PC-3 (cell line): ENCODE measurements at places on chromosomes 1 and 21. TPM values are rescaled to one million over a fixed set of nuclear protein-coding genes. Genes with fewer than 3 reads are reported as not detected.
A peak's percentile ranks its signal among the peaks of the same experiment; 100 is the strongest.

RIPK4 gene
- 252 and 333 TPM in 2 replicates for total RNA-seq

AURKAIP1 gene
- total RNA-seq, result 823 and 1,067 TPM in 2 replicates

KCNJ9 gene
- not detected in 2 replicates for total RNA-seq

RGS8 gene
- total RNA-seq, result not detected in 2 replicates

MPL gene
- 0.35 TPM in 1 of 2 replicates, not detected in the other for total RNA-seq

DNA sequence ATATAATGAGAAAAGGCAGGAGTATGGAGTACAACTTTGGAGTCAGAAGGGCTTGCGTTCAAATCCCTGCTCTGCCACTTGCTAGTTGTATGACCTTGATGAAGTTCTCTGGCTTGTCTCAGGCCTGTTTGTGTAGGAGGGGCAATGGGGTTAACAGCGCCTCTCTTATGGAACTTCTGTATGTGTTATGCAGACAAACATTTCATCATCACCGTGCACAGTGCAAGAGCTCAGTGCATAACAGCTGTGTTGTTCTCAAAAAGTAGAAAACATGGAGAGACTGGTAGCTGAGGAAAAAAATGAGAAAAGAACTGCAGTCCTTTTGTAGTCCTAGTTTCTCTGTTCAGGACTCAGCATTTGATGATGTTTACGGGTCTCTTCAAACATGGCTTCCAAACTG lies 10.4 kb upstream of the ZNF648 start:
- no peak for DNase-seq

DNA sequence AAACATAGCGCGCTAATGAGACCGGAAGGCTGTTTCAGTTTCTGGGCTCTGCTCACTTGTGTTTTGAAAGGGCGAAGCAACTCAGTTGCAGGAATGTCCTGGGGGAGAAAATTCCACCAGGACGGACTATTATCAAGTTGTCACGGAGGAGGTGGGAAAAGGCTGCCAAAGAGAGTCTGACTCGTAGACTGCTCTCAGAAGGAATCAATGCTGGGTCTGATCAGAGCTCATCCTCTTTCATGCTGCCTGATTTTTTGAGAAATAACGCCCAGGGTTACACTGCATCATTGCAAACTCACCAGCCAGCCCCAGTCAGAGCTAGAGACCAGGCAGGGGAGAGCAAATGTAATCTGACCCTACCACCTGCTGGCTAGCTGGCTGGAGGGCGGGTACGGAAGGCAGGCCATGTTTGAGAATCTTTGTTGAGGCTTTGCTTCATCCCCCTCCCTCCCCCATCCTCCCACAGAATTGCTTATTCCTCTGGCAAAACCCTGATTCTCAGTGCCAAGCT lies 36.4 kb upstream of the BCL9 start:
- peak; percentile 49 for DNase-seq

- no peak for DNase-seq
Observed at GRCh38 chr21:44382536-44382935, 29.1 kb downstream of the TRPM2 start.

- peak; percentile 82 for DNase-seq
Observed at GRCh38 chr1:19643121-19643520, 990 bp upstream of the NBL1 start.

DNA sequence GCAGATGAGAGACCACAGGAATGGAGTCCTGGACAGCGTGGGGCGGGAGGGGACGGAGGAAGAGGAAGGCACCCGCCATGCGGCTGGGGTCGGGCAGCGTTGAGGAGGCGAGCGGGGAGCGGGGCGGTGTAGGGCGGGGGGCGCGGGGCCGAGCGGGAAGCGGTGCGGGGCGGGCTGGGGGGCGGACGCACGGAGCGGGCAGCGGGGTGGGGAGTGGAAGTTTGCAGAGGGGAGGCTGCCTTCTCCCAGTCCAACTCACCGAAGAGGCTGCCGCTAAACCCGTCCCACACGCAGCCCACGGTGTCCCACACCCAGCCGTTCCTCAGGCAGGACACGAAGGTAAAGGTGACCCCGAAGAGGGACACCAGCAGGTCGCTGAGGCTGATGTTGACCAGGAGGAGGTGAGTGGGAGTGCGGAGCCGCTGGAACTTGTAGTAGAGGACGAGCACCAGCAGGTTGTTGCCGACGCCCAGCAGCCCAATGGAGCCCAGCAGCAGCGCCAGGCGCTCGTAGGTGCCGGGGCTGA lies 483 bp downstream of the CHML start:
- DNase-seq, result no peak

DNA sequence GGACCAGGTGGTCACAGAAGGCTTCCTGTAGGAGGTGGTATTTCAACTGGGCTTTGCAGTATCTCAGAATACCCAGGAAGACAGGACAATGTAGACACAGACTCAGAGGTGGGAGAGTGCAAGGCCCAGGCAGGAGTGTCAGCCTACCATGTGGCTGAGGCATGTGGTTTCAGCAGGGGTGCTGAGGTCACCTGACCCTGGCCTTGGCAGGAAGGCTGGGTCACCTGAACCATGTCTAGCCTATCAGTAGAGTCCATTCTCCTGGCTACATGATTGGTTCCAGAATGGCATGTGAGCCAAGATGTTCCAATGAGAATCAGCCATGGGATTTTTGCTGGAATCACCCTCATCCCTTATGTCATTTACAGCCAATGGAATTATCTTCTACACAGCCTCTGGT lies 169.4 kb downstream of the ACTL8 start:
- DNase-seq, result no peak

DNA sequence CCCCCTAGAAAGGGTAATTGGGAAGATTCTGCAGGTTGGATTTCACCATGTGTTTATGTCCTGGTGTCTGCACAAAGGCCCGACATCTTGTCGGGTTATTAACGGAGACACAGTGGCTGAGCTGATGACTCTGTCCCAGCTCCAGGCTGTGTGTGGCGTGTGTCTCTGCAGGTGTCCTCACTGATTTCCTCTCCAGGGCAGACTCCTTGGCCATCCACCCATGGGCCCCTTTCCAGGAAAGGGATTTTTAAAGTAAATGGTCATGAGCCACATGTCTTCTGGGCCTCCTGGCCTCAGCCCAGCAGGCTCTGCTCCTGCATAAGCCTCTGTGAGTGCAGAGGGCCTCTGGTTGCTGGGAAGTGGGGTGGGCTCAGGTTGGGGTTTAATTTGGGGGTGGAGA lies 418.7 kb upstream of the VAMP3 start:
- DNase-seq, result no peak

DNA sequence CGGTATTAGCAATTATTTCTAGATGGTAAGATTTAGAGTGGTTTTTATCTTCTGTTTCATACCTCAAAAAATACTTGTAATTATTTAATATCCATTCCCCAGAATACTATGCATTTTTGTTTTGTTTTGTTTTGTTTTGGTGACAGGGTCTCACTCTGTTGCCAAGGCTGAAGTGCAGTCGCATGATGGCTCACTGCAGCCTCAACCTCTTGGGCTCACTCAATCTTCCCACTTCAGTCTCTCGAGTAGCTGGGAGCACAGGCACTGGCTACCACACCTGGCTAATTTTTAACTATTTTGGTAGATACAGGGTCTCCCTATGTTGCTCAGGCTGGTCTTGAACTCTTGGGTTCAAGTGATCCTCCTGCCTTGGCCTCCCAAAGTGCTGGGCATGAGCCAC lies 252.7 kb downstream of the AKT3 start:
- no peak for DNase-seq

DNA sequence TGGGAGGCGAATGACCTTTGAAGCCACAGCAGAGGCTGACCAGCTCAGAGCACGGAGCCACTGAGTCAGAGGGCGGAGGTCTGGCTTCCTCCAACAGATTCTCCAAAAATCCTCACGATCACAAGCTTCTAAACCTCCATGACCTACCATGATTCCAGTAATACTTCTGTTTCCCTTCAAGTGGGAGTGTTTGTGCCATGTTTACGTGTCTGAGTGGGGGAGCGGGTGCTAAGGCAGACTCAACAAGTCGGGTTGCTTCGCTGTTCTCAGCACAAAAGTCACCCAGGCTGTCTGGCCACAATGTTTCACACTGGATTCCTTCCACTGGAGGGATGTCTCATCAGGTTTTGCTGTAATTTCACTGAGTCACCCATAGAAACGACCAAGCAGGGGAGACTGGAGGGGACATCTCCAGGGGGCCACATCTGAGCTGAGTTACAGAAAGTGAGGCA lies 86.2 kb downstream of the SLC66A1 start:
- DNase-seq, result peak; percentile 55

DNA sequence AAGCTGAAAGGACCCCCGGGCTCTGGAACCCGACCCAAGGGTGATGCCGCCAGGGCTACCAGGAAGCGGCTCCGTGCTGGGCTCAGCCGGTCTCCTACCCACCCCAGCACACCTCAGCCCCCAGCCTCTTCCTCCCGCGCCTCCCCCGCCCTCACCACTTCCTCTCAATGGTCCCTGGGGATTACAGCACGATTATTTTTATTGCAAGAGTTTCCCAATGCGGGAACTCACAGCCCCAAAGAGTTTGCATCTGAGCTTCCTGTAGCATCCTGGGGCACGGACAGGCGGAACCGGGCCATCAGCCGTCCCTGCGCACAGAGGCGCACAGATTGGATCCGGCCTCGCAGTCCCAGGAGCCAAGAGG lies 8.7 kb upstream of the SLX9 start:
- peak; percentile 77 for DNase-seq

DNA sequence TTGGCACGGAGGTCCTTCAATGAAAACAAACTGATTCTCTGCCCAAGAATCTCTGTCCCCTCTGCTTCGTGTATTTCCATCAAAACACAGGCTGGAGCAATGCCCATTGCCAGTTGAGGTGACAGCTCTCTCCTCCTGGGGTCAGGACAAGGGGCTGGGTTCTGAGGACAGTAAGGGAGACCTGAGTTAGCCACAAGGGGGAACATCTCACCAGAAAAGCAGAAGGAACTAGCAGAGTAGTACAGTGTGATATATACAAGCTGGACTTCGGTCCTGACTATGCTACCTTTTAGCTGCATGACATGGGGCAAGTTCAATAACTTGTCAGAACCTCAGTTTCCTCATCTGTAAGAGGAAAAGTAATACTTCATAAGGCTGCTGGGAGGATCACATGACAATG lies 50.3 kb downstream of the SYT2 start:
- DNase-seq, result no peak

- DNase-seq, result no peak
Observed at GRCh38 chr1:8631163-8631562, 186.3 kb downstream of the RERE start.

- DNase-seq, result peak; percentile 31
Observed at GRCh38 chr1:151324390-151324930, 2.8 kb downstream of the PI4KB start.

GRCh38 chr1:17881761-17882160 lies 126.6 kb downstream of the ACTL8 start:
- peak; percentile 5 for DNase-seq

DNA sequence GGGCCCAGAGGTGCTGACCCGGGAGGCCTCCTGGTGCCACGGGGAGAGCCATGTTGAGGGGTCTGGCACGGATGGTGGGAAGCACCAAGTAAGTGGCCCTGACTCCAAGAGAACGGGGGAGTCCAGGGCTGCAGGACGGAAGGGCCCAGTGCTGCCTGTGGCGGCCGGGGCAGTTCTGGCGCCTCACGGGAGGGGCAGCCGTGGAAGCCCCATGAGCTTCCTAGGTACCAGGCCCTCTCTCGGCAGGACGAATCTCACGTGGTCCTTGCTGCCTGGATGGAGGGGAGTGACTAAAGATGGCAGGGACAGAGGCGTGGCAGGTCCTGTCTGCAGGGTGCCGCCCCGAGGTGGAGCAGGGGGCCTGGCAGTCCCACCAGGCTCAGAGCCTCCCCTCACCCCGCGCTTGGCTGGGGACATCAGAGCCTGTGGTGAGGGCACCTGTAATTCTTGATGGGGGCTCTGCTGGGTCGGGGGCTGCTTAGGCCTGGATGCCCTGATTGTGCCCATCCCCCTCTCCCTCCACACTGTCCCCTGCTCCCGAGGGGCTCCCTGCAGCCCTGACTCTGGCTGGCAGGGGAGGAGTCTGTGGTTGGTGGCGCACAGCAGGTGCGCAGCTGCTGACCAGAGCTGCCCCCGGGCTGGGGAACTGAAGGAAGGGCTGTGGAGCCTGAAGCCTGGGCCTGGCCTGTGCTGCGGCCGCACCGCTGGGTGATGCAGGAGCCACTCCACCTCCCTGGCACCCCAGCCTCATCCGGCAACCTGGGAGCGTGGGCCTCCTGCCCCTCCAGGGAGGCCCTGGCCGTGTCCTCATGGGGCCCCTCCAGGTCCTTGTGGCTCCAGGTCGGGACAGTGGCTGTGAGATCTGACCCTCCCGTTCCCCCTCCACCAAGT lies 31.4 kb downstream of the POFUT2 start:
- no peak for DNase-seq

DNA sequence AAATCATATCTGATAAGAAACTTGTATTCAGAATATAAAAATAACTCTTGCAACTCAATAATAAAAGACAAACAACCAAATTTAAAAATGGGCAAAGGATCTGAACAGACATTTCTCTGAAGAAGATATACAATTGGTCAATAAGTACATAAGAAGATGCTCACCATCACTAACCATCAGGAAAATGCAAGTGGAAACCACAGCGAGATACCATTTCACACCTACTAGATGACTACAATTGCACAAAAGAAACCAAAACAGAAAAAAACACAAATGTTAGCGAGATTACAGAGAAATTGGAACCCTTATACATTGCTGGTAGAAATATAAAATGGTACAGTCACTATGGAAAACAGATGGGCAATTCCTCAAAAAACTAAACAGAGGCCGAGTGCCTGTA lies 11.5 kb upstream of the ZNF683 start:
- DNase-seq, result no peak

DNA sequence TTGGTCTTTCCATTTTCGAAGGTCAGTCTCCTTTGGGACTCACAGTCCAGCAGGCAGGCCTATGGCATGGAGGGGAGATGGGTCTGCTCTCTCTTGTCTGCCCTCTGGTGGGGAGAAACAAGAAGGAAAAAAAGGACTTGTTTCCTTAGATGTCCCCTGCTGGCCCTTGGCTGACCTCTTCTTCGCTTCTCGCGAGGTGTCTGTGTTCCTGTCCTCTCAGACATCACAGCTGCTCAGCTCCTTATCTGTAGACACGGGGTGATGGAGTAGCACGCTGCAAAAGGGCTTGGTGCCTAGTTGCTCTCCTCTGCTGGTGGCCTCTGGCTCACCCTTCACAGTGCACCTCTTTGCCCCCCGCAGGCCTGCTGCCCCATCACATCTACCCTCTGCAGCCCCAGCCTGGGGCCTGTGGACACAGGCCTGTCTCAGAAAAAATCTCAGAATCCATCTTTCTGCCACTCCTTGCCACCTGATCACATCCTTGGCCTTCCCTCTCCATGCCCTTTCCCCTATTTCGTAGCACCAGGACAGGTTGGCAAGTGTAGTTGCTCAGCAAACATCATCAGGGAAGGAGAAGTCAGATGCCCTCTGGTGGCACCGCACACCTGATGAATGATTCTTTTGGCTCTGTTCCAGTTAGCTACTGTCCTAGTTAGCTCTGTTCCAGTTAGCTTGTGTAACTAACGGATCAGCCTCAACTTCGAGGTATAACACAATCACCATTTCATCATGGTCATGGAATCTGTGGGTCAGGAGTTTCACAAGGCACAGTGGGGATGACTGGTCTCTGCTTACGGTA lies 18.7 kb upstream of the AK2 start:
- peak; percentile 87 for DNase-seq

DNA sequence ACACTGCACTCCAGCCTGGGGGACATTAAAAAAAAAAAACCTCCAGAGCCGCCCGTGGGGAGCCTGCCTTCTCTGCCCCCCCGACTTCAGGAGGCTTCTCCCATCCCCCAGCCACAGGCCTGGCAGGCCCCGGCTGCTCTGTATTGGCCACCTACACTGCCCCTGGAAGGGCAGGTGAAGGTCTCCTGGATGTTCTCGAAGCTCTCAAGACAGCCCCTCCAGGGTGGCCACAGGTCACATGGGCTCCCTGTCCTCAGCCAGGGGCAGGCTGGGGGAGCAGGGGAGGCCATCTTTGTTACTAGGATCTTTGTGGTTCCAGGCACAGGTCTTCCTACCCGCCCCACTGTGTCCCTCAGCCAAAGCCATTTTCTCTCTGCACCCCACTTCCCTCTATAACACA lies 32.8 kb downstream of the PADI6 start:
- DNase-seq, result no peak

- no peak for DNase-seq
Observed at GRCh38 chr1:171127501-171127900, 36.8 kb downstream of the FMO3 start.
